Thoracic aorta (tissue), 2 donors: ENCODE measurements at places on chromosomes 5 and 9.

DNA sequence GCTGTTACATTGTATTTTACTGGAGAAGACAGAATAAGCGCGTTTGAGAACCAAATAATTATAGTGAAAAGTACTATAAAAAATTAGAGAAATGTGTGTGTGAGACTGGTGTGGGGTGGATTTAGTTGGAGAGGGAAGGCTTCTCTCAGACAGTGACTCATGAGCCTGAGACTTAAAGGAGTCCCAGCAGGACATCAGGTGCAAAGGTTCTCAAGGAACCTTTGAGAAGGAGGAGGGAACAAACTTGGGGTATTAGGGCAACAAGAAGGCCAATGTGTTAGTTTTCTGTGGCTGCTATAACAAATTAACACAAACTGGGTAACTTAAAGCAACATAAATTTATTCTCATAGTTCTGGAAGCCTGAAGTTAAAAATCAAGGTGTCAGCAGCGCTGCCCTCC, 4.9 kb downstream of the DDX4 start:
- no peak for DNase-seq

GRCh38 chr5:77394064-77394715, 97.9 kb downstream of the WDR41 start:
- no peak for DNase-seq

DNA sequence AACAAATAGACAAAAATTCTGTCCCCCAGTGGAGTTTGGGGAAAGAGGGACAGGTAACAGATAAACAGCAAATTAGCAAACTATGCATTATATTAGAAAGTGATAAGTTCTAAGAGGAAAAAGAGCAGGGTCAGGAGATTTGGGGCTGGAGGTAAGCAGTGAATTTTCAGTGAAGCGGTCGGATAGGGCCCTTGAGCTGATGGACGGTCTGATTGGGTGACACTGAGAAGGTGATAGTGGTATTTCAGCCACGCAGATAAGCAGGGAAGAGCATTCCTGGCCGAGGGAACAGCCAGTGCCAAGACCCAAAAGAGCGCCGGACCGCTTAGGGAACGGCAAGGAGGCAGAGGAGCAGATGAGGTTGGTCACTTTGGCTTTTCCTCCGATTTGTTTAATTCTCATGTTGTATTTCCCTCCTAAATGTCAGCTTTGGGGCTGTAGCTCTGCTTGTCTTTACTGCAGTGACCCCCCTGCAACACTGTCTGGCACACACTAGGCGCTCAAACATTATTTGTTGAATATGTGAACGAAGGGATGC, 1.1 kb upstream of the PTPN3 start:
- DNase-seq = no peak

- no peak for DNase-seq
Measured at GRCh38 chr5:176542135-176542595, 5.0 kb upstream of the RNF44 start.

DNA sequence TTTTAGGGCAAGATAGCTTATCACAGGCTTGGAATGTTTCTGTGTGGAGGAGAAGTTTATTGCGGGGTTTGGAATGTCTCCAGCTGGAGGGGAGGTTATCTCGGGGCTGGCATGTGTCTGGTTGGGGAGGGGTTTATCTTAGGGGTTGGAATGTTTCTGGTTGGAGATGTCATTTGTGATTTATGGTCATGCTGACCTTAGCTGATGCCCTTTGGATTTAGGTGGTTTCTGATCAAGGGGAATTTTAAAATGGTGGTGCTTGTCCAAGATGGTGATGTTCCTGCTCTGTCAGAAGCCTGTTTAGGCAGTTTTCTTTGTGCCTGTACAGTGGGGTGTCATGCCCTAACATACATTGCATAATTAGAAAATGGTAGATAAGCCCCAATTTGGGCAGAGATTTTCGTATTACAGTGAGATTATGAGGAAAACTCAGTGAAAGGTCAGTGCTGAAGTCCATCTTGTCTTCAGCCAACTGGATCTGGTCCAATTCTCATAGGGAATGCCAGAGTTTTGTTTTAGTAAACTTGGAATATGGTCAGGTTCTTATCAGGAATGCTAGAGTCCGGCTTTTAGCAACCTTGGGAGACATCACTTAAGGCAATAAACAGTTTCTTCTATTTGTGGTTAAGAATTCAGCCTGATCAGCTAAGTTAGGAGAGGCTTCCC, 14.3 kb downstream of the CDK20 start:
- DNase-seq = no peak

DNA sequence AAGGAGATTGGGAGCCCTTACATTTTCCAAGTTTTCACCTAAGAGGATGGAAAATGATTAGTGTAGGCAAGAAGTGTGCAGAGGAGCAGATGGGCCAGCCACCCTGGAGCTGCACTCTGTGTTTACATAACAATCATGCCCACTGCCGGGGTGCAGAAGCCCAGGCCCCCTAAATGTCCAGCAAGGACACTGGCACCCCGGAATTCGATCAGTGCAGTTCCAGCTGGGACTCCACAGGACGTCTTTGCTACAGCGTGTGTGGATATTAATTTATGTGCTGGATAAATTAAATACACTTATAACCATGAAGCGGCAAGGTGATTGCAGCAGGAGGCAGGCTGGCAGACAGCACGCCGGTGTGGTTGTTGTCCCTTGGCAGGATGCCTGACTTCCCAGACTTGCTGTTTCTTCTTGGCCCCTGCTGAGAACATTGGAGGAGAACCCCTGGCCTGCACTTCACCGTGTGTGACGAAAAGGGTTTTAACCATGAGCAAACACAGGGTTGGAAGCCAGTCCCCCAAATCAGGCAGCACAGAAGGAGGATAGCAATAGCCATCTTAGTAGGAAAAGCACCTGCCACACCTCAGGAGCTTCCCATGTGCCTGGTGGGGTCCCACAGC, 73.7 kb downstream of the GADD45G start:
- no peak for DNase-seq

GRCh38 chr5:143214890-143215289, 188.6 kb downstream of the NR3C1 start:
- no peak for DNase-seq

DNA sequence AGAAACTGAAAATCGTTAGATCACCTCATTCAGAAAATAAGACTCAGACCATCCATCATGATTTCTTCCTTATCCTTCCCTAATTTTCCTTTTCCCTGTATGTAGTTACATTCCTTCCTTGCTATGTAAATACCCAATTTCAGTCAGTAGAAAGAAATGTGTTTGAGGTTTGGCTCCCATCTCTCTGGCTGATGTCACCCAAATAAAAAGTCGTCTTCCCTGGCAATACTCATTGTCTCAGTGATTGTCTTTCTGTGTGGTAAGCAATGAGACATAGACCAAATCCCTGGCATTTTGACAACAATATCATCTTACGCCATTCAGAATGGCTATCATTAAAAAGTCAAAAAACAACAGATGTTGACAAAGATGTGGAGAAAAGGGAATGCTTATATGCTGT, 303.9 kb upstream of the EDIL3 start:
- DNase-seq = no peak

- no peak for DNase-seq
Measured at GRCh38 chr5:620152-620551, 8.0 kb downstream of the CEP72 start.

- no peak for DNase-seq
Measured at GRCh38 chr5:132376694-132377641, 7.5 kb downstream of the SLC22A5 start.

- DNase-seq = no peak
Measured at GRCh38 chr9:136554870-136555269, 9.0 kb upstream of the NOTCH1 start.

DNA sequence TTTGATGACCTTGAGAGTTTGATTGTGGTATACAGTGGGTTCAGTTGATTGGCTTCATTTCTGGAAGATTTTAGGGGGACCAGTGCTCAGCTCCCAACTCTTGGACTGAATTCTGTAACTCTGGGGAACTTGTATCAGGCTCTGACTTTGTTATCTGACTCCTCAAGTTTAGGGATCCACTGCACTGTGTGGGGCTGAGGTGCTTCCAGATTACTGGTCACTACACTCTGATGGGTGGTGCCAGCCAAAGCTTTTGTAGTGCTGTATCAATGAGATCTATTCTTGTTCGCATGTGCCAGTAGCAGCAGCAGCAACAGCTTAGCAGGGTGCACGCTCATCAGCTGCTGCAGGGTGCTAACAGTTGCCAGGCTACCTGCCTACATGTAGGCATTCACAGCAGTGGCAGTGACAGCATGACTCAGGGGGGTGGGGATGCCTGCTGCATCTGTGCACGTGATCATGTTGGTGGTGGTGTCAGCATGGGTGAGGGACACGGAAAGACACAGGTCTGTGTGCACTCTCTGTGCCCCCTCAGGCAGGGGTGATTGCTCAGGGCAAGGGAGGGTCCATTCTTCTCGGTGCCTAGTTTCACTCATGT, 438.8 kb upstream of the SEMA6A start:
- no peak for DNase-seq

- no peak for DNase-seq
Measured at GRCh38 chr9:127216210-127216887, 48.2 kb upstream of the GARNL3 start.

GRCh38 chr5:171661143-171661542, 124.5 kb upstream of the SMIM23 start:
- DNase-seq = no peak

DNA sequence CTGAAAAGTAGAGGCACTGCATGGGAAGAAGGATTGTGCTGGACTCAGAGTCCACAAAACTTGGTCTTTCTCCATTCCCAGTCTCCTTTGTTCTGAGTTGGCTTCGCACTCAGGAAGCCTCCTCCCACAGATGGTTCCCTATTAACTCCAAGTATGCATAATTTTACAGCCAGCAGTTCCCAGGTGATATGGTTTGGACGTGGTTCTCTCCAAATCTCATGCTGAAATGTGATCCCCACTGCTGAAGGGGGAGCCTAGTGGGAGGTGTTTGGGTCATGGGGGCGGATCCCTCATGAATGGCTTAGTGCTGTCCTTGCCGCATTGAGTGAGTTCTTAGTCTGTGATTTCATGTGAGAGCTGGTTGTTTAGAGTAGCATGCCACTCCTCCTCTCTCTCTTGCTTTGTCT, 86.6 kb downstream of the FEM1C start:
- no peak for DNase-seq

GRCh38 chr5:107772418-107773310, 101.9 kb upstream of the EFNA5 start:
- DNase-seq = no peak

DNA sequence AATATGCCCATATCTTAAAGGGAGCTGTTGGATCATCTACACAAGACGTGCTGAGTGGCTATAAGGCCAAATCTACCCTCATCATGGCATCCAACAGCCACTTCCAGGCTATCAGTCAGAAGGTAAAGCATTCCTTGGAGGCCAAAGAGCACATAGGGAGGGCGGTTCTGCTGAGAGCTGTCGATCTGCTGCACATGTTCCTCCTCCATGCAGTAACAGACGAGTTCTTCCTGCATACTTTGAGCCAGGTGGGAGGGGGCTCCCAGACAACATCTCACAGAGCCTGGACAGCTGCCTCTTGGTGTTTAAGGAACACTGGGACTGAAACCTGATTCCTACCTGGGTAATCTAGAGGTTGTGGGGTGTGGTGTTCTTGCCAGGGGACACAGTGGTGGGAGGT, 93.3 kb upstream of the RAI14 start:
- DNase-seq = no peak

DNA sequence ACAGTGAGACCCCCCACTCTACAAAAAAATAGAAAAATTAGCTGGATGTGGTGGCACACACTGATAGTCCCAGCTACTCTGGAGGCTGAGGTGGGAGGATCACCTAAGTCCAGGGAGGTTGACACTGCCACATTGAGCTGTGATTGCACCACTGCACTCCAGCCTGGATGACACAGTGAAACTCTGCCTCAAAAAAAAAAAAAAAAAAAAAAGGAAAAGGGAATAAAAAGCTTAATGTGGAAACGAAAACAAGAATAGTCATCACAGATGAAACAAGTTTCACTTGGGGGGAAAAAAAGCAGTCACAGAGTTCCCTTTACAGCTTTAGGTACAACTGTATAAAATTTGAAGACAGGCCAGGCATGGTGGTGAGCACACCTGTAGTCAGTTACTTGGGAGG, 84.2 kb downstream of the FNBP1 start:
- DNase-seq = no peak

DNA sequence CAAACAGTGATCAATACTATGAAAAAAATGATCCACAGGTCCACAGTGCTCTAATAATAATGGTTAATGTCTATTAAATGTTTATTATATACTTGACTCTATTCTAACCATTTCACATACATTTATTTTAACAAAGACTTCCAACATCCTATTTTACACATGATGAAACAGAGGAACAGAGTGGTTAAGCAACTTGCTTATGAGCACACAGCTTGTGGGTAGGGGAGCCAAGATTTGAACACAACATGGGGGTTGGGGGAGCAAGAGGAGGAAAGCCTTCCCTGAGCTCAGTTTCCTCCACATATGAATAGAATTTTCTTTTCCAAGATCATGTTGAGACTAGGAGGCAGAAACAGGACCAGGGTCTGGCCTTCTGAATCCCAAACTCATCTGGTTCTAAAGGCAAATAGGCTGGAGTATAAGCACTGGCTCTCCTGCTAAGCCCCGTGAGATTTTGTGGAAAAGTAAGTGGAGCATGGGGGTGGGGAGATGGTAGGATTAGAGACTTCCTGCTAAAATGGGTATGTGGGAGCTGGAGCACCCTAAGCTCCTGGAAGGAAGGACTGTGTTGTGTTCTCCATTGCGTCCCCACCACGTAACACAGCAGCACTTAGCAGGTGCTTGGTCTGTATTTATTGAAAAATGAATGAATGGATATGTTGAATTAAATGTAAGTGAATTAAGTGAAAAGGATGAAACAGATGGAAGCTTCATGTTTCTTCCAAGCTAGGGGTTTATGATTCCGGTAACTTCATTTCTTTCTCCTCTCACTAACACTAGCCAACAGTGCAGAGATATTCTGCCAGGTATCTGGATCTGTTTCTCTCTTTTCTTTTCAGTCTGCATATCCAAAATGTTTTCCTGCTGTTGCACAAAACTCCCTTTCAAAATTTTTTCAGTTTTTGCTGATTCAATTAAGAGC, 26.9 kb upstream of the GALNT10 start:
- no peak for DNase-seq

- no peak for DNase-seq
Measured at GRCh38 chr9:109403116-109403515, 82.3 kb upstream of the EPB41L4B start.

- DNase-seq = no peak
Measured at GRCh38 chr9:70427161-70427945, 12.9 kb upstream of the KLF9 start.

- DNase-seq = no peak
Measured at GRCh38 chr5:152932621-152933020, 527.5 kb upstream of the NMUR2 start.
